ENCODE measurements at places on chromosomes 5 and 9. TPM values are rescaled to one million over a fixed set of nuclear protein-coding genes. Genes with fewer than 3 reads are reported as not detected.

The DDX31 gene
- total RNA-seq = 31.0 TPM

GRCh38 chr5:6812800-6813731 is 99.8 kb downstream of the TENT4A start:
- H3K27ac ChIP-seq = no peak overlapping the region
- DNase-seq = no peak
- no peaks in the 10 kb centered on the region for H3K36me3 ChIP-seq

GRCh38 chr5:38187532-38187931 is 70.8 kb upstream of the EGFLAM start:
- H3K27ac ChIP-seq = no peak overlapping the region
- no peak overlapping the region for H3K4me3 ChIP-seq
- DNase-seq = no peak
- H3K4me1 ChIP-seq = no peaks in the 10 kb centered on the region
- no peaks in the 10 kb centered on the region for H3K36me3 ChIP-seq
- peaks cover 9% of the 10 kb centered on the region for H3K27me3 ChIP-seq

The IL4 gene
- not detected for total RNA-seq

The SLC6A3 gene
- not detected for total RNA-seq

DNA sequence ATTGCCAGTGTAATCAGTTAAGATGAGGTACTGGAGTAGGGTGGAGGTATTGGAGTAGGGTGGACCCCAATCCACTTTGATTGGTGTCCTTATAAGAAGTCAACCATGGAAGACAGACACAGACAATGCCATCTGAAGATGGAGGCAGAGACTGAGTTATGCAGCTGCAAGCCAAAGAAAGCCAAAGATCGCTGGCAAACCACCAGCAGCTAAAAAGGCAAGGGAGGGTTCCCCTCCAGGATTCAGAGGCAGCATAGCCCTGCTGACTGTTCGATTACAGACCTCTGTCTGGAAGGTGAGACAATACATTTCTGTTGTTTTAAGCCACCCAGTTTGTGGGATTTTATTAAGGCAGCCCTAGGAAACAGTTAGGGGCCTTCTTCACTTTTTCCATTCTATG is 30.5 kb upstream of the CKMT2 start:
- H3K27me3 ChIP-seq = no peaks in the 10 kb centered on the region
- no peak overlapping the region for H3K27ac ChIP-seq

DNA sequence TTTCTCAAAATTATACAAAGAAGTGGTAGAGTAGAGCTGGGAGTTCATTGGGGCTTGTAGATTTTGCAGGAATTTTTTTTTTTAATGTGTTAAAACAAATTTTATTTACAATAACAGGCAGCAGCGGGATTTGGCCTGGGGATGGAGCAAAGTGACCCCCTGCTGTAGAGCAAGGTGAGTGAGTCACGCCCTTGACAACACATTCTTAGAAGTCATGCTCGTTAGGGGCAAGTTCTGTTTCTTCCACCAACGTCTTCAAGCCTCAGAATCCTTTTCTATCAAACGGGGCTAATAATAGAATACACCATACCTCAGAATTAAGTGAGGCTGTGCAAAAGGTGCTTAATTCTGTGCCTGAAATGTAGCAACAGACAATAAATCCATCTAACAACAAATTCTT is 1.1 kb upstream of the ANKDD1B start:
- H3K4me1 ChIP-seq = no peaks in the 10 kb centered on the region
- DNase-seq = no peak
- H3K4me3 ChIP-seq = no peak overlapping the region
- no peaks in the 10 kb centered on the region for H3K27me3 ChIP-seq

GRCh38 chr5:114174837-114175236 is 187.0 kb upstream of the KCNN2 start:
- peaks cover 4% of the 10 kb centered on the region for H3K36me3 ChIP-seq
- no peak for DNase-seq
- no peaks in the 10 kb centered on the region for H3K27me3 ChIP-seq
- no peak overlapping the region for H3K27ac ChIP-seq
- H3K4me3 ChIP-seq = no peak overlapping the region
- H3K4me1 ChIP-seq = no peaks in the 10 kb centered on the region

GRCh38 chr9:124549016-124549415 is 41.8 kb upstream of the NR5A1 start:
- no peak for DNase-seq
- H3K27ac ChIP-seq = no peak overlapping the region
- no peaks in the 10 kb centered on the region for H3K36me3 ChIP-seq
- H3K4me1 ChIP-seq = peaks cover 8% of the 10 kb centered on the region
- no peak overlapping the region for H3K4me3 ChIP-seq
- H3K27me3 ChIP-seq = peaks cover 25% of the 10 kb centered on the region

DNA sequence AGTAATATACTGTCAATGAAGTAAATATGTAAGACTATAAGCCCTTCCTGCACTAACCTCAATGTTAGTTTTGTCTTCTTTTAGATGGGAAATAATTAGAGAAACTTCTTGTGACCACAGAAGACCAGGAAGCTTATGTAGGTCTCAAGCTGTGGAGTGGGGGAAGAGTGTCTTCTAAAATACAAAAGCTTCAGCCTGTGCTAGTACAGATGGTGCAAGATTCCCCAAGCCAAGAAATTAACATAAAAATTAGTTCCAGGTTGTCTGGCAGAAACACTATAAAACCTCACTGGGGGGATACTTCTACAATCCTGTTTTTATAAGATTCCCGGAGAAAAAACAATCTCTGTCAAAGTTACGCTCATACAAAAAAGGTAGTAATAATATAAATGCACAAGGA is 103.6 kb downstream of the FNBP1 start:
- peak overlapping the region; percentile 28 for H3K4me3 ChIP-seq
- peaks cover 51% of the 10 kb centered on the region for H3K4me1 ChIP-seq
- peak overlapping the region; percentile 79 for H3K27ac ChIP-seq
- no peak for DNase-seq
- no peaks in the 10 kb centered on the region for H3K27me3 ChIP-seq
- peaks cover 24% of the 10 kb centered on the region for H3K36me3 ChIP-seq

DNA sequence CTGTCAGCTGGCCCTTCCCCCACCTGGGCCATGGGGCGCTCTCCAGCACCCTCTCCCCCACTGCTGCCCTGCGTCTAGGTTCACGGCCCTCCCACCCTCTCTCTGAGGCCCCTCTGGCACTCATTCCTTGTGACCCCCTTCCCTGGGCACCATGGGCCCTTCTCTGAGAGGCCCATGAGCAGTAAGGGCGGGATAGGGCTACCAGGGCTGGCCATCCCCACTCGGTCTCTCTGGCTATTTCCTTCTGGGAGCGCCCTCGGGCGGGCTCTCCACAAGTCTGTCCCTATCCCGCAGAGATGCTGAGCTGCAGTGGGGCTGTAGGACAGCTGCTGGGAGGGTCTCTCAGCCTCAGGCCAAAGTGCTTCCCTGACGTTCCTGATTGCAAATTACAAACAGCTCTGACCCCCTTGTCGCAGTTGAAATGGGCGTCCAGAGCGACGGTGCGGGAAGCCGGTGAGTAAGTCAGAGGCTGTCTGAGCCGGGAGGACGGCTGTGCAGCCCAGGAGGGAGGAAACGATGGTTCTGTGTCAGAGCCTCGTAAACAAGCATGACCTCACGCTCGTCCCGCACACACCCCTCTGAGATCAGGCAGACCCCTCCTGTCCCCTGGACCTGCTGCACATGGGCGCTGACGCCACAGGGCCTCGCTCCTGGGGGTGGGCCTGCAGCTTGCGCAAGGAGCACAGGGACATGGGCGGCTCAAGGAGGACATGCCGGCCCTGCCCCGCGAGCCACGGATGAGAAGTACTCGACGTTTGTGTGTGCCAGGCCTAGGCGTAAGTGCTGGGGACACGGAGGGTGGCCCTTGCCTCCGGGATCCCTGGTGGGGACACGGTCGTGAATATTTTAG is 36.3 kb upstream of the GFPT2 start:
- no peaks in the 10 kb centered on the region for H3K4me1 ChIP-seq
- H3K27ac ChIP-seq = no peak overlapping the region
- H3K36me3 ChIP-seq = no peaks in the 10 kb centered on the region
- H3K27me3 ChIP-seq = peaks cover 11% of the 10 kb centered on the region
- no peak for DNase-seq
- no peak overlapping the region for H3K4me3 ChIP-seq

DNA sequence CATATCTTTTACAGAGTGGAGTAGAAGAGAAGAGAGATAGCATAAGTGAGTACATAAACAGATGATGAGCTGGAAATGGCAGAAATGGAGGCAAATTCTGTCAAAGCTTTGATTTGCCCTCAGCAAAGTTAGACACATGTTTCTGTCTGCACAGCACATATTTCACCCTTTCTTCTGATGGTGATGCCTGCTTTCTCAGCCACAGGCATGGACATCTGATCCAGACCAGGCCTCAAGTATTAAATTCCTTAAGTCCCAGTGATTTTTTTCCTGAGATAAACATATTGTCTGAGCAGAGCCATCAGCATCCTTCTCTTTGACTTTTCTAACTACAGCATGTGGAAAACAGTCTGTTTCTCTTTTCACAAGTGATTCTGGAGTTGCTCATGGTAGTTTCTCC is 409.8 kb downstream of the MAN2A1 start:
- no peak overlapping the region for H3K4me3 ChIP-seq
- peaks cover 10% of the 10 kb centered on the region for H3K4me1 ChIP-seq
- H3K27me3 ChIP-seq = peaks cover 17% of the 10 kb centered on the region
- no peaks in the 10 kb centered on the region for H3K36me3 ChIP-seq
- DNase-seq = no peak
- H3K27ac ChIP-seq = no peak overlapping the region

- H3K4me1 ChIP-seq = no peaks in the 10 kb centered on the region
- no peaks in the 10 kb centered on the region for H3K36me3 ChIP-seq
- DNase-seq = no peak
- H3K4me3 ChIP-seq = no peak overlapping the region
Measured at GRCh38 chr5:10209004-10209403, 40.7 kb downstream of the ATPSCKMT start.

The SLC6A18 gene
- not detected for total RNA-seq

DNA sequence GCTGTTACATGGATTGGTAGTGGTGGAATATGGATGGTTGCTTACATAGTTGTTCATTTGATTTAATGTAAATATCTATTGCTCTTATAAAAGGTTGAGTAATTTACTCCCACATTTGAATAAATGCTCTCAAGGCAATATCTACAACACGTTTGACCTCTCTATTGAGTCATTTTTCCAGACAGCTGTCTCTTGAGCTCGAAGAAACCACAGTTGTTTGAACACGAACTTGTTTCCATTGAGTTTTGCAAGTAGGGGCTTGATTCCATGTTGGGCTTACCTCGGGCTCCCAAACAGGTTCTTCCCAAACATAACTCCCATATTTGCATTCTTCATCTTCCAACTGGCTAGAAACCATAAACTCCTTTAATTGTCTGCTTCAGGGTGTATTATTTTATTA is 115.0 kb upstream of the HMHB1 start:
- peaks cover 42% of the 10 kb centered on the region for H3K4me1 ChIP-seq
- no peaks in the 10 kb centered on the region for H3K27me3 ChIP-seq
- DNase-seq = no peak
- no peak overlapping the region for H3K4me3 ChIP-seq
- H3K27ac ChIP-seq = no peak overlapping the region

GRCh38 chr9:101514071-101514470 is 19.6 kb upstream of the RNF20 start:
- no peak for DNase-seq
- no peak overlapping the region for H3K27ac ChIP-seq
- H3K4me3 ChIP-seq = no peak overlapping the region
- H3K36me3 ChIP-seq = no peaks in the 10 kb centered on the region
- peaks cover 42% of the 10 kb centered on the region for H3K27me3 ChIP-seq
- H3K4me1 ChIP-seq = no peaks in the 10 kb centered on the region

DNA sequence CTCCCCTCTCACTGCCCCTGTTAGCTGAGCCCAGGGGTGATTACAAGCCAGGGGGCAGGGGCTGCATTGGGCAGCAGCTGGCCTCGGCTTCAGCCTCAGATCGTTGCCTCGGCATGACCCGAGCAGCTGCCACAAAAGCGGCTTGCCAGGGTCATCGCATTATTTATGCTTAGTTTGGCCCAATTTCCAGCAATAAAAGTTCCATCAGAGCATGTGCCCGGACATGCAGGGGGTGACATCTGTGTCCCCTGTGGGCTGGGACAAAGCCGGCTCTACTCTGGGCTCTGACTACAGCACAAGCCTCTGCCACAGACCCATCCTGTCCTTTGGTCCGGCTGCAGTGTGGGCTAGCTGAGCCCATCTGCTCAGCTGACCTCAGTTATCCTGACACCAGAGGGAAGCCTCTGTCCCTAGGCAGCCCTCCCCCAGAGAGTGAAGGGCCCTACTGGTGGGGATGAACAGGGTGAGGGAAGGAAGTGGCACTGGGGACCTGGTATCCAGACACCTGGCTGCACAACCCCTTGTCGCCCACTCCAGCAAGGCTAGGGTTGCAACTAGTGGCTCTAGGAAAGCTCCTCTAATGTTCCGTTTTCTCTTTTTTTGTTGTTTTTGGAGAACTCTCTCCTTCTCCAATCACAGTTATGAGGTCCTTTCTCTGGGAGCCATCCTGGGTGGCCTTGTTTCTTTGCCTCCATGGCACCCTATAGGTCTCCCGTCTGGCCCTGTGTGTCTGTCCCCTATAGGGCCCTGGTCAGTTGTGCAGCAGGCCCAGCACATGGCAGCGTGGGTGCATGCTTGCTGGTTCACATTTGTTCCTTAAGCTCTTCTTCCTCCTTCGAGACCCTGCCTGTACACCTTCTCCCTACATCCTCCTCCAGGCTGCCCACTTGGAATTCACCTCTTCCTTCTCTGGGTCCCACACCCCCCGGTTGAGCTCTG is 13.3 kb upstream of the GADD45G start:
- DNase-seq = no peak
- H3K36me3 ChIP-seq = no peaks in the 10 kb centered on the region
- peaks cover 5% of the 10 kb centered on the region for H3K27me3 ChIP-seq
- peaks cover 4% of the 10 kb centered on the region for H3K4me1 ChIP-seq
- H3K27ac ChIP-seq = peak overlapping the region; percentile 11

DNA sequence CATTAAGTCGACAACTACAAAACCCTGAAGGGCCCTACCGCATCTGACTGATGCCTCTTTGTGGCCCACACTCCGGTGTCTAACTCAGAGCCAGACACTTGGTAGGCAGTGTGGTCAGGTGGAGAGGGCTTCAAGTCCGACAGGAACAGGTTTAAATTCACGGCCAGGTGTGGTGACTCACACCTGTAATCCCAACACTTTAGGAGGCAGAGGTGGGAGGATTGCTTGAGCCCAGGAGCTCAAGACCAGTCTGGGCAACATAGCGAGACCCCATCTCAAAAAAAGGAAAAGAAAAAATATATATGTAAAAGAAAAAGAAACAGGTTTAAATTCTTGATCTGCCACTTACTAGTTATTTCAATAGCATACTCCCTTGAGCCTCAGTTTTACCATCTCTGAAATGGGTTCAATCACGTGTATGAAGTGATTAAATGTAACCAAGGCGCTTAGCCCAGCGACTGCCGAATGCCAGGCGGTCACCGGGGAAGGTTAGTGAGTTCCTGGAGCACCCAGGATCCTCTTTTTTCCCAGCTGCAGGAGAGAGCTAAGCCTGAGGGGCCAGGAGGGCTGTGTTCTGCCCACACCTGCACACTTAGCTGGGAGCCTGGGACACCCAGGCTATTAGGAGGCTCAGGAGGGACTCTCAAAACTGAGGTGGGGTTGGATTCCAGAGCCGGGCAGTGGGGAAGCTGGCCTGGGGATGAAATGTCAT is 943 bp downstream of the CLTB start:
- no peaks in the 10 kb centered on the region for H3K36me3 ChIP-seq
- H3K4me3 ChIP-seq = peak overlapping the region; percentile 86
- H3K4me1 ChIP-seq = peaks cover 18% of the 10 kb centered on the region
- H3K27me3 ChIP-seq = no peaks in the 10 kb centered on the region

The PCDHA3 gene
- total RNA-seq = not detected
